Spinal cord (tissue), 10 donors: ENCODE measurements at places on chromosomes 6 and 20. TPM values are rescaled to one million over a fixed set of nuclear protein-coding genes. Genes with fewer than 3 reads are reported as not detected.

The GPR6 gene
- 0.59 TPM for total RNA-seq

- no peak for DNase-seq
Observed at GRCh38 chr6:56372406-56372995, 125.1 kb upstream of the COL21A1 start.

The OPN5 gene
- total RNA-seq: 0.10 TPM

DNA sequence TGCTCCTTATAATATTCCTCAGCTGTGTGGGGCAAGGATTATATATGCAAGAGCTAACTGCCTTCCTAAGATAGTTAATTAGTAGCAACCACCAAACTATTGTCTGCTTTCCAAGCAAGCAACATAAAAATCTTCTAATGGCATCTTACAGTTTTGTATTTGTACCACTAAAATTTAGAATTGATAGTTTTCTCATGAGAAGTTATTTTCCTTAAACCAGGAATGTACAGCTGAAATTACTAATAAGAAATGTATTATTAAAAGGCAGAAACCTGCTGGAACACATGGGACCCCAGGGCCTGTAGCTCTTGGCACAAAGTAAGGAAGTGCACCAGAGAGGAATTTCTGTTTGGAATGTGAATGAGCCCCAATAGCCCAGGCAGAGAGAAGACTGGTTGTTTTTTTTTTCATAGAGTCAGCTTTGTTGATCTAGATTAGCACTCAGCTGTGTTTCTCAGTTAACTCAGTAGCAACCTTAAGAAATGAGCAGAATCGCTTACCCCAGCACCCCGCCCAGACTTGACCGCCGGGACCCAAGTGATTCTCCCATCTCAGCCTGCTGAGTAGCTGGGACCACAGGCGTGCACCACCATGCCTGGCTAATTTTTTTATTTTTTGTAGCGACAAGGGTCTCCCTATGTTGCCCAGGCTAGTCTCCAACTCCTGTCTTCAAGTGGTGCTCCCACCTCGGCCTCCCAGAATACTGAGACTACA is 2.6 kb downstream of the MGME1 start:
- peak; percentile 74 for DNase-seq

- no peak for DNase-seq
Observed at GRCh38 chr20:34368547-34368946, 5.5 kb downstream of the ITCH start.
